ENCODE measurements at places on chromosomes 2 and 18. TPM values are rescaled to one million over a fixed set of nuclear protein-coding genes. Genes with fewer than 3 reads are reported as not detected.

CLEC4F gene
- not detected for polyA plus RNA-seq

ERBB4 gene
- polyA plus RNA-seq, result 51.6 TPM

- no peak for DNase-seq
Observed at GRCh38 chr2:76730021-76730420, 792.2 kb downstream of the LRRTM4 start.

DNA sequence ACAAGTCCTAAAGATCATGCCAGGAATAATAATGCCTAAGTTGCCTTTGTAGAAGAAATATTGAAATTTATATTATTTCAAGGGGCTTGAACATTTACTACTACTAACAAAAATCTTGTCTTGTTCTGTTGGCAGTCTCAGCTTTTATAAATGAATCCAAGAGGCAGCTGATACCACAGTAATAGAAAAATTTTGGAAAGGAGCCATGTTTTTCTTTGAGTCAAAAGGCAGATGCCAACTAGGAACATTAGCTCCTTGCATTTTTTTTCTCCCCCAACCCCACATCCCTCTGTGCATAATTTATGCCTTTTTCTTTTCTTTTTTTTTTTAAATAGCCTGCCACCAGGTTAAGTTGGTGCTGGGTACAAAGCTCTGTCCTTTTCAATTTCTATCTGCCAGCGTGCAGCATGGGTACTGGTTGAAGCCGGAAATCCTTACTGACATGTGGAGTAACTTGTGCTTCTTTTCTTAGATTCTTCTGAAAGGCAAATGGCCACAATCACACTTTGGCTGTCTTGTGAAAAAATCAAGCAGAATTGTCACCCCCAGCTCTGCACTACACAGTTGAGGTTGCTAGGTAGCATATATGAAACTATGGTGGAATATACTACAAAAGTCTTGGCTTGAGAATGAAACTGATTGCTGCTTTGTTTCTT is 98.8 kb downstream of the RHBDD1 start:
- DNase-seq, result no peak
